M059J (cell line): ENCODE measurements at places on chromosomes 1 and 21. TPM values are rescaled to one million over a fixed set of nuclear protein-coding genes. Genes with fewer than 3 reads are reported as not detected.

DNA sequence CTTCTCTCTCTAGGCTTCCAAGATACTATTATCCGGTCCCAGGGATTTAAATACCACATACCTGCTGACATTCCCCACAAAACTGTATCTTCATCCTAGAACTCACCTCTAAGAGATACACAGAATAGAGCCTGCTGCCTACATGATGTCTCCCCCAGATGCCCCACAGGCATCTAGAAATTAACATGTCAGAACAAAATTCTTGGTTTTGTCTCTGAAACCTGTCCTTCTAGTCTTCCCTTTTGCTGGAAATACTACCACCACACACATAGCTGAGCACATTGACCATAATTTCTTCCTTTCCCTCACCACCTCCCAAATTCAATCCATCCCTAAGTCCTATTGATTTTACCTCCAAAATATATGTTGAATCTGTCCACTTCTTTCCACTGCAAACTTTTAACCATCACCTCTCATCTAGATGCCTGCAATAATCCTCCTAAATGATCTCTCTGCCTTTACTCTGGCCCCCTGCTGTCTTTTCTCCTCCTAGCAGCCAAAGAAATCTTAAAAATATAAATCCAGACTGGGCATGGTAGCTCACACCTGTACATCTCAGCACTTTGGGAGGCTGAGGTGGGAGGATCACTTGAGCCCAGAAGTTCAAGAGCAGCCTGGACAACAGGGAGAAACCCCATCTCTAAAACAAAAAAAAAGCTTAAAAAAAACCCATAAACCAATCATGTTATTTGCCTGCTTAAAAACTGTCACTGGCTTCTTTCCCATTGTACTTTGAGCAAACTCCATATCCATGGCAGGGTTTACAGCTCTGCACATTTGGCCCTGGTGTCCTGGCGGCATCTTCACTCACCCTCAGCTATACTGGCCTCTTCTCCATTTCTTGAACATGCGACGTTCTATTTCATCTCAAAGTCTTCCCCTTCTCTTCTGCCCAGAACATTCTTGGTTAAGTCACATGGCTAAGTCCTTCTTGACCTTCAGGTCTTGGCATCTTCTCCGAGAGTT is 6.2 kb upstream of the FAM76A start:
- peak; percentile 20 for DNase-seq

DNA sequence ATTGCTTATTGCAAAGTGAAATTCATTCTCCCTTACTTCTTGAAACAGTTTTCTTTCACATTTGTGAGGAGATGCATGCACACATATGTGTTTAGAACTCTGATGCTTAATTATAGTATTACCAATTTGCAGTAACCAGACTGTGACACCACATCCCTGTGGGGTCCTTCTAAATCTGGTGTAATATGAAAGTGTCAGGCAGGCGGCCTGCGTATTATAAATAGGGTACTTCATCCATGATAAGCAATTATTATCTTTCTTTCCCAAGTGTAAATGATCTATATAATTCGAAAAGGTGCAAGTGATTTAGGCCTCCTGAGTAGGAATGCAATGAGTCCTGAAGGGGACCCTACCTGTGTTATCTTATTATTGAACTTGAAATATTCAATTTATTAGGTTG is 876 bp downstream of the EFCAB7 start:
- DNase-seq: peak; percentile 8

DNA sequence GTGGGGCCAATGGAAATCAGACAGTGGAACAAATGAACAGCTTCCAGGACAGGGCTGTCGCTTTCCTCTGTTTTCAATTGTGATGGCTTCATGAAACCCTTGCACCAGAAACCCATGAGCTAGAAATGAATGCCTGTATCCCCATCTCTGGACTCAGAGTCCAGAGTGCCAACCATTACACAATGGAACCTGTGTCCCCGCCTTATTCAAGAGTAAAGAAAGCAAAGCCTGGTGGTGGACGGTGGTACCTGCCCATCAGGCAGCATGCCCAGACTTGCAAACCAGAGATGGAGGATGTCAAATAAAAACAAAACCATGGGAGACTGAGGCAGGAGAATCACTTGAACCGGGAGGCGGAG is 4.4 kb upstream of the CAPN2 start:
- DNase-seq: no peak

- DNase-seq: peak; percentile 79
These were observed 13.5 kb upstream of the CACNA1E start for GRCh38 chr1:181469829-181470228.

GRCh38 chr1:101198842-101199636 is 37.8 kb upstream of the S1PR1 start:
- DNase-seq: no peak

DNA sequence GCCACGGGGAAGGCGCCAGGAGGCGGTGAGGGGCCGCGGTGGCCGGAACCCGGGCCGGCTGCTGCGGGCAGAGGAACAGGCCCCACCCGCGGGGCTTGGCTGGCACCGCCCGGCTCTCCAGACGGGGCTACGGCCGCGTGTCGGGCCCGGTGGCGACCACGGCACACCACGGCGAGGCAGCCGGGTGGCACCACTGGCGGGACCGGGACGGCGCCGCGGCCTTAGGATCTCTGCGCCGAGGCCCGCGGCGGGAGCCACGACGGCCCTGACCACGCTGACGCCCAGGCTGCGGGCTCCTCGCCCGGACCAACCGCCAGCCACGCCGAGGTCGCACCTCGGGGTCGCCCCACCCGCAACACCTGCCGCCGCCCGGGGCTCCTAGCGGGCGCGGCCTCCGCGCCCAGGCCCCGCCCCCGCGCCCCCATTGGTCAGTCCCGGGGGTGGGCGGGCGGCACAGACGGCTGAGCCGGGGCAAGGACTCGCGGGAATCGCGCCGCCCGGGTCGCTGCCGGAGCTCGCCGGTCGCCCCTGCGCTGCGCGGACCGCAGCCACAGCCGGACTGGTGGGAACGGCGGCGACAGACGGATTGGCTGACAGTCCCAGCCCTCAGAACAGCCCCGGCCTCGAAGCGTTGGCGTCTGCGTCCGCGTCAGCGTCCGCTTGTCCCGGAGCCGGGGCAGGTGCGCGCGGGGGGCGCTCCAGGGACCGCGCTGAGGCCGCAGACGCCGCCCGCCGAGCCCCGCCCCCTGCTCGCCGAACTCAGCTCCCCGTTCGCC is at the start of gene BMP8A:
Gene BMP8A (plus strand): TSS at position 491 of the 776 bp plus-strand sequence. CDS start 356 bp downstream, outside the sequence.
- no peak for DNase-seq

DNA sequence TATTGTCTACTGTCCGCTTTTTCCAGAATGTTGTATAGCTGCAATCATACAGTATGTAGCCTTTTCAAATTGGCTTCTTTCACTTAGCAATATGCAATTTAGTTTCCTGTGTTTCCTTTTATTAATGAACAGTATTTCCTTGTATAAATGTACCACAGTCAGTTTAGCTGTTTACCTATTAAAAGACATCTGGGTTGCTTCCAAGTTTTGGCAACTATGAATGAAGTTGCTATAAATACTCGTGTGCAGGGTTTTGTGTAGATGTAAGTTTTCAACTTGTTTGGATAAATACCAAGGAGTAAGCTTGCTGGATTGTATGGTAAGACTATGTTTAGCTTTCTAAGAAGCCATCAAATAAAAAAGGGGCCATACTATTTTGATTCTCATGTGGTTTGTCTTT is 24.4 kb upstream of the KCNJ6 start:
- DNase-seq: peak; percentile 44

The FGR gene
- 0.17 TPM in 1 of 2 replicates, not detected in the other for total RNA-seq

The ZFP69 gene
- 3.6 and 4.4 TPM in 2 replicates for total RNA-seq

- no peak for DNase-seq
These were observed 72.7 kb upstream of the MUTYH start for GRCh38 chr1:45412899-45413298.

The ASPM gene
- total RNA-seq: 39.8 and 62.1 TPM in 2 replicates

The TMEM81 gene
- total RNA-seq: 0.22 TPM in 2 replicates

The SLC2A5 gene
- total RNA-seq: 4.2 and 7.1 TPM in 2 replicates

The S100A12 gene
- not detected in 2 replicates for total RNA-seq

DNA sequence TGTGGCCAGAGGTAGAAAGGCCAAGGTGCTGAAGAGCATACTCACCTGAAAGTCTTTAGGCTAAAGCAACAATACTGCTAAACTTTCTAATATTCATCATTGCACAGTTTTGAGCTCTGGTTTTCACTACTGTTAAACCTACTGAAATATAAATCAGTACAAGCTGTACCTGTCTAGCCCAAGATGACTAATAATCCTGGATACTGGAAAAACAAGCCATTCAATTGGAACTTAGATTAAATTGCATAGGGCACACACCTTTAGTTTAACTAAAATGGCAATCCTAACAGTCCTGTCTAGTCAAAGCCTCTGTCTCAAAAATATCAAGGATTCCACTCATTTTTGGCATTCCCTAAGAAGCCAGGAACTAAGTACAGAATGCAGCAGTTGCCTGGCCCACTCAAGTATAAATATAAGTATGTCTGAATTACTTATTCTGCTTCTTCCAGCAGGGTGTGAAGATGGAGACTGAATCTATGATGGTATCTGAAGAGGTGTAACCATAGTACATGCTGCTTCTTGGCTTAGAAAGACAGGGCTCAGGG is 3.1 kb downstream of the CHML start:
- DNase-seq: peak; percentile 12

DNA sequence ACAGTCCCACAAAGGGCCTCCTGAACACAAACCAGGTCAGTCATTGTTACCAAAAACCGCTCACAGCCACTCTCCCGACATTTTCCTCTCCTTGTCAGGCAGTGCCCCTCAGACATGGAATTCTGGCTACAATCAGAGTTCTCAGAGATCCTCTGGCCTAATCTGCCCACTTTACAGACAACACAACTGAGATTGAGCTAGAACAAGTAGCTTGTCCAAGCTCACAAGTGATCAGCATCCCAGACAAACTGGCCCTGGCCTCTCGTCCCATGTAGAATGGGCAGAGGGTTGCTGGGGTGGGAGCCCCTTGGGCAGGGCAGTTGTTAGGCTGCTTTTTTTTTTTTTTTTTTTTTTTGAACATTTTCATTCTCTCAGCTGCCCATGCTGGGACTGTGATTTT is 57.2 kb downstream of the KCNN3 start:
- no peak for DNase-seq

- no peak for DNase-seq
These were observed 6.5 kb upstream of the TRAPPC10 start for GRCh38 chr21:44005593-44005992.

- no peak for DNase-seq
These were observed 601.0 kb downstream of the NUF2 start for GRCh38 chr1:163922743-163923201.

DNA sequence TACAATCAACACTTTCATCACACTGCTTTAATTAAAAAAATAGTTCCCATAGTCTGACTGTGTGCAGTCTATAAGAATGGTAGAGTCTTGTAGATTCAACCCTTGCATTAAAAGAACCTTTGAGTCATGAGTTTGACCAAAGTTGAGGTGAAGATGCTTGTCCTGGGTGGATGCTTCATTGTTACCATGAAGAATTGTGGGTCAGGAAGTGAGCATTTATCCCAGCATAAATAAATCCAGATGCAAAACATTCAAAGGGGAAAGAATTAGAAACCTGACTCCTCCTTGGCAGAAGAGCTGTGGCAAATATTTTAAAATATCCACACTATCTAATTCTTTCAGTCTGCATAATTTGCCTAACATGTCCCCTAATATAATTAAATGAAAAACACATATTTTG is 72.9 kb upstream of the SPAG17 start:
- DNase-seq: no peak

DNA sequence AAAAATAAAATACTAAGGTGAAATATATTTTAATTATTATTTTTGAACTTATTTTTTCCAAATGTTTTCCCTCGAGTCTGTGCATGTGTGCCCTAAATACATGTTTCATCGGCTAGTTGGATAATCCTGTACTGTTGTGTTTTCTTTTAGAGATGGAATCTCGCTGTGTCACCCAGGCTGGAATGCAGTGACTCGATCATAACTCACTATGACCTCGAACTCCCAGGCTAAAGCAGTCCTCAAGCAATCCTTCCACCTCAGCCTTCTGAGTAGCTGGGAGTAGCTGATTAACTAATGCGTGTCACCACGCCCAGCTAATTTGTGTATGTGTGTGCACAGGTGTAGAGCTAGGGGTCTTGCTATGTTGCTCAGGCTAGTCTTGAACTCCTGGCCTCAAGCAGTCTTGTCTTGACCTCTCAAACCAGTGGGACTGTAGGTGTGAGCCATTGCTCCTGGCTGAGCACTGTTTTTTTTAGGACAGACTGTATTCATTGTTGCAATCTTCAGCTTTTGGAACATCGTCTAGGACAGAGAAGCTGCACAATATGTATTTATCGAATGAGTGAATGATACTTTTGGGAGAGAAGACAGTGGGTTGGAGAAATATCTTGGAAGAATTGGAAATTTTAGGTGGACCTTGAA is 4.8 kb upstream of the TMCO1 start:
- DNase-seq: peak; percentile 88

DNA sequence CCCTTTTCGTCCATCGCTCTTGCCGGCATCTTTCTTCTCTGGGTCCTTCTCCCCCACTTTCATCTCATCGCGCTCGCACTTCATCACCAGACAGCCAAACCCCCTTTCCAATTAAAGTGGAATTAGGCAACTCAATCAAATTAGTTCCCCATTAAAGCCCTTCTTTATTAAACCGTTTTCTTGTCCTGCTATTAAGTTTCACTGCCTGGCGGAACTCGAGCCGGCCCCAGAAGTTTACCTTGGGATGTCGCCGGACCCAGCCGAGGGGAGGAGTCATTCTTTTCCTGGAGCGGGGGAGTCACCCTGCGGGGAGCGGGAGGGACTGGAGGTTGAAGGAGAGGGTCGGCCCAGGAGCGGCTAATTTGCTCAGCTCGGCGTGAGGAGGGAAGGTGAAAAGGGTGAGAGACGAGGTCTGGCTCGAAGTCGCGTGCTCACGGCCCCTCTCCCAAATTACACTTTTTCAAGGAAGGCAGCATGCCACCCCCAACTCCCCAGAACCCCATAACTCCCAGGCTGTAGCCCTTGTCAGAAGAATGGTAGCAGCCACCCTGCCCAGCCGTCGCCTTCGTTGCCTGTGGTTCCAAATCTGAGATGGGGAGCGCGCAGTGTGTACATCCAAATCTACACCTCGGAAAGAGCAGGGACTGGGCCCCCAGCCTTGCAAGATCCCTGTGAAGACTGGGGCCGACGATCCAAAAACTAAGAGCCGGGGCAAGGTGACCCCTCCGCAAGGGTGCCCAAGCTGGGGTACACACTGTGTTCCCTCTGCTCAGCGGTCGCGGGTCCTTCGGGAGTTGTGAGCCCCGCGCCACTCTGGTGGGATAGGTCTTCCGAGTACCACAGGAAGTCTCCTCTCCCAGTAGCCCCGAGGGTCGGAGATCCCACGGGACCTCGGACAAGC is 6.4 kb downstream of the DMRTA2 start:
- DNase-seq: no peak

The S100B gene
- not detected in 2 replicates for total RNA-seq

DNA sequence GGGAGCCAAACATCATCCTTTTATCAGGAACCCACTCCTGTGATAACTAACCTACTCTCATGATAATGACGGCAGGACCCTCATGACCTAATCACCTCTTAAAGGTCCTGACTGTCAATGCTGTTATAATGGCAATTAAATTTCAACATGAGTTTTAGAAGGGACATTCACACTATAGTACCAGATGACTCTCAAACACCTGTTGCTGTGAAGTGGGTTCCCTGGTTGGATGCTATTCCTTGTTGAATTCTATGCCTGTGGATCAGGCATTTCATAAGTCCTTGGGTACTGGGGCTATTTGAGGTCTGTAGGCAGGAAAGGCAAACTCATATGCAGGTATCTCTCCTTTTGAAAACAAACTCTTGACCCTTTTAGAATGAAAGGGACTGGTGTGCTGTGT is 7.5 kb upstream of the ZSWIM5 start:
- no peak for DNase-seq

GRCh38 chr1:177007437-177008161 is 156.9 kb downstream of the ASTN1 start:
- no peak for DNase-seq

- DNase-seq: no peak
These were observed 5.1 kb downstream of the LRRN2 start for GRCh38 chr1:204680461-204680860.

The LCK gene
- 0.12 TPM in 1 of 2 replicates, not detected in the other for total RNA-seq

The FAAH gene
- 0.05 and 0.69 TPM in 2 replicates for total RNA-seq

The RPRD2 gene
- 11.9 and 20.3 TPM in 2 replicates for total RNA-seq

The CLCA4 gene
- total RNA-seq: not detected in 2 replicates
